ENCODE measurements at places on chromosomes 3 and 15.

- no peaks in the 10 kb centered on the region for H3K27me3 ChIP-seq
- H3K27ac ChIP-seq, result no peak overlapping the region
- no peak for DNase-seq
- H3K4me3 ChIP-seq, result no peak overlapping the region
- peaks cover 2% of the 10 kb centered on the region for H3K4me1 ChIP-seq
Observed at GRCh38 chr15:75867449-75867848, 24.2 kb downstream of the UBE2Q2 start.

DNA sequence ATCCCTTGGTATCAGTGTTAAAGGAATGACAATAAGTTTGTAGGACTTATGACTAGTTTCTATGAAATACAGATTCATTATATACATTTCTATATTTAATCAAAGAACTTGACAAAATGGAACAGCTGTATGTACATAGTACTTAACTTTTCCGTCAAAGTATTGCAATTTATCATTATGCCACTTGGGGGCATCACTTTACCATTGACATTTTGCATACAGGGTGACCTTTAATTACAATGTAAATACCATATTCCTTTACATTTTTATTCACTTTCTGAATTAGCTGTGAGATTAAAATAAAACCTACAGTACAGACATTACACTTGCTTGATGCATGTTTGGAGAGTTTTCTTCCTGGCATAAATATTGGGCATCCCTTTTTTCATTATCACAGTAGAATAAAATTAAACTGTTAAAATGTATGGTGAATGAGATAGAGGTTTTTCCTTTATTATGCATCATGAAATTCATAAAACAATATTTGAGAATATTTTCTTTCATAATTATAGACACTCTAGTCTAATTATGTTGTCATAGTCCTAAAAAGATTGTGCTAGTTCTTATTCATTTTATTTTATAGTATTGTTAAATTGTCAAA lies 6.9 kb downstream of the NEK11 start:
- H3K4me1 ChIP-seq, result peaks cover 4% of the 10 kb centered on the region
- no peaks in the 10 kb centered on the region for H3K27me3 ChIP-seq
- peaks cover 9% of the 10 kb centered on the region for H3K36me3 ChIP-seq
- H3K4me3 ChIP-seq, result no peak overlapping the region

GRCh38 chr3:4994823-4995499 lies 15.7 kb downstream of the BHLHE40 start:
- no peak overlapping the region for H3K4me3 ChIP-seq
- peak overlapping the region; percentile 98 for H3K27ac ChIP-seq
- H3K4me1 ChIP-seq, result peaks cover 41% of the 10 kb centered on the region
- DNase-seq, result peak; percentile 94
- no peaks in the 10 kb centered on the region for H3K27me3 ChIP-seq

- peaks cover 29% of the 10 kb centered on the region for H3K4me1 ChIP-seq
- H3K27me3 ChIP-seq, result no peaks in the 10 kb centered on the region
- H3K4me3 ChIP-seq, result no peak overlapping the region
- no peaks in the 10 kb centered on the region for H3K36me3 ChIP-seq
- DNase-seq, result peak; percentile 15
Observed at GRCh38 chr15:81301385-81301784, 22.6 kb downstream of the STARD5 start.

DNA sequence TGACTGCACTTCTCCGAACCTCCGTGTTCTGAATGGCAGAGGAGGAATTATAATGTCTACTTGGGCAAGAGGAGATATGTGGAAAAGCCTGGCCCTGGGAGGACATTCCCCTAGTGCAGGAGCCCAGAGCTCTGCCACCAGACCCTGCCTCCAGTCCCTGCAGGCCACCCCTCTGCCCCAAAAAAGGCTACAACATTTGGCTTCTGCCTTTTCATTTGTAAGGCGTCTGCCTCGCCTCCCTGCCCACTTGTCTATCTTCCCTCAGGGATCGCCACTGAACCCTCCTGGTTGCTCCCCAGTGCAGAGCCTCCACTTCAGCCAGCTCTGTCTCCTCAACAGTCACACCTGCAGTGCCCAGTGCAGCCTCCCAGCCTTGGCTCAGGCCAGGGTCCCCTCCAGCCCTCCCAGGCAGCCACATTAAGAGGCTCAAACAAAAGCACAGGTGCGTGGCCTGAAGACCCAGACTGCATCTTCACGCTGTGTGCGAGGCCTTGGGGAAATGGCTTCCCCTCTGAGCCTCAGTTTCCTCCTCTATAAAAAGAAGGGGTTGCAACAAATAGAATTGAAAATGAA lies 125.9 kb upstream of the SMAD3 start:
- no peaks in the 10 kb centered on the region for H3K27me3 ChIP-seq
- H3K4me1 ChIP-seq, result no peaks in the 10 kb centered on the region
- peak; percentile 41 for DNase-seq
- H3K27ac ChIP-seq, result no peak overlapping the region
- no peaks in the 10 kb centered on the region for H3K36me3 ChIP-seq

GRCh38 chr3:89266074-89266473 lies 158.7 kb downstream of the EPHA3 start:
- no peaks in the 10 kb centered on the region for H3K4me1 ChIP-seq
- peaks cover 3% of the 10 kb centered on the region for H3K27me3 ChIP-seq
- H3K27ac ChIP-seq, result no peak overlapping the region
- DNase-seq, result no peak

GRCh38 chr3:172653004-172653572 lies 57.8 kb downstream of the NCEH1 start:
- no peak for DNase-seq
- H3K4me3 ChIP-seq, result no peak overlapping the region
- H3K27ac ChIP-seq, result no peak overlapping the region
- no peaks in the 10 kb centered on the region for H3K27me3 ChIP-seq

DNA sequence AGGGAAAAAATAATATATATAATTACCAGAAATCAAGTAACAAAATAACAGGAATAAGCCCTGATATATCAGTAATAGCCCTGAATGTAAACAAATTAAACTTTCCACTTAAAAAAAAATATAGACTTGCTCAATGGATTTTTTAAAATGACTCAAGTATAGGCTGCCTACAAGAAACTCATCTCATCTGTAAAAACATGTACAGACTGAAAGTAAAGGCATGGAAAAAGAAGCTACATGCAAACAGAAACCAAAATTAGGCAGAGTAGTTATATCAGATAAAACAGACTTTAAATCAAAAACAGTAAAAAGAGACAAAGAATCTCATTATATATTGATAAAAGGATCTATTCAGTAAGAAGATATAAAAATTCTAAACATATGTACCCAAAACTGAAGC lies 82.4 kb upstream of the STT3B start:
- H3K4me1 ChIP-seq, result no peaks in the 10 kb centered on the region
- no peaks in the 10 kb centered on the region for H3K36me3 ChIP-seq
- no peak overlapping the region for H3K27ac ChIP-seq
- H3K27me3 ChIP-seq, result no peaks in the 10 kb centered on the region
- no peak for DNase-seq

- no peak for DNase-seq
- H3K4me3 ChIP-seq, result no peak overlapping the region
- H3K36me3 ChIP-seq, result no peaks in the 10 kb centered on the region
- H3K27ac ChIP-seq, result no peak overlapping the region
Observed at GRCh38 chr15:60675763-60676162, 196.8 kb upstream of the ICE2 start.

DNA sequence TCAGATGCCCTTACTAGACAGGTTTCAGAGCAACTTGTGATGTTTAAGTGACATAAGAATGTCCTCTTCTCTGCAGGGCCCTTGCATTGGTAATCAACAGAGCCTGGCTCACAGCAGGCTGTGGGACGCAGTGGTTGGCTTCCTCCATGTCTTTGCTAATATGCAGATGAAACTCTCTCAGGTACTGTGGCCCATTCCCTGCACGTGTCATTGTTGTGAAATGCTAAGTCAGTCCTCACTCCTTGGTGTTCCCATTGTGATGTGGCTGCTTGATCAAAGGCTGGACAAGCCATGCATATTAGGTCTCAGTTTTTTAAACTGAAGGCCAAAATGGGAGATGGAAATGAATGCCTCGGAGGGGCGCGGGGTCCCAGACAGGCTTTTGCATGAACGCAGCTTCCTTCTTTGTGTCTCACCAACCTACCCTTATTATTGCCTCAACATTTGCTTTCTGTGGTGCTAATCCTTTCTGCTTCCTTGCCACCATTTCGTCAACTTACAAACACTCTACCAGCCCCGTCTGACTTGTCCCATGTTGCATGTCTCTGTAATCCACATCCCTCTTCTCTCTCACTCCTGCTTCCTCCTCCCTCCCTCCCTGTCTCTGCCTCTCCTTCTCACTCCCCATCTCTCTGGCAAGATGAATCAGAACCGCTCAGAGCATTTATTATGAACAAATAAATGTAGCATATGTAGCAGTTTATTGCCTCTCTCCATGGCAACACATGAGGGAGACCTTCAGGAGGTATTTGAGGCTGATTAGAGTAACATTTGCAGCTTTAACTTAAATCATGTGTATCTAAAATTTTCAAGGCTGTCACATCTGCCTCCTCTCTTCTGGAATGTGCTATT lies 133.2 kb upstream of the CHRM5 start:
- peaks cover 4% of the 10 kb centered on the region for H3K4me1 ChIP-seq
- no peaks in the 10 kb centered on the region for H3K36me3 ChIP-seq
- H3K27ac ChIP-seq, result no peak overlapping the region
- no peak for DNase-seq
- no peaks in the 10 kb centered on the region for H3K27me3 ChIP-seq

GRCh38 chr3:149555927-149556326 lies 81.4 kb downstream of the TM4SF4 start:
- no peak for DNase-seq
- H3K36me3 ChIP-seq, result peaks cover 10% of the 10 kb centered on the region
- no peak overlapping the region for H3K4me3 ChIP-seq
- peaks cover 18% of the 10 kb centered on the region for H3K4me1 ChIP-seq
- no peaks in the 10 kb centered on the region for H3K27me3 ChIP-seq

DNA sequence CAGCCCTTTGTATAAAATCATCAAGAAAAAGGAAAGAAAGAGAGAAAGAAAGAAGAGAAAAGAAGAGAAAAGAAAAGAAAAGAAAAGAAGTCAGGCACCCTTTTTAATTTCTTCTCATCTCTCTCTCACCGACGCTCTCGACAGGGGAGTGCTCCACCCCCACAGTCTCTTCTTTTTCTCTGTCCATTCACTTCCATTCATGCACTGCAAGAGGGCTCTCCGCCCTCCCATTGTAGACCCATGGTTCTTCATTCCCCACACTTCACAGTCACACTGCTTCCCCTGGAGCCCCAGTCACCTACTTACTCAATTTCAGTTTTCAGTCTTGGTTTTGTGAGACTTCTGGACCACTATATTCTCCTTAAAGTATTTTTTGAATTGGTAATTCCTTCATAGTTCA lies 254.7 kb downstream of the SOX2 start:
- no peaks in the 10 kb centered on the region for H3K4me1 ChIP-seq
- no peak overlapping the region for H3K27ac ChIP-seq
- no peaks in the 10 kb centered on the region for H3K36me3 ChIP-seq
- DNase-seq, result no peak
- no peaks in the 10 kb centered on the region for H3K27me3 ChIP-seq

- H3K4me1 ChIP-seq, result peaks cover 2% of the 10 kb centered on the region
- H3K36me3 ChIP-seq, result no peaks in the 10 kb centered on the region
- no peak overlapping the region for H3K4me3 ChIP-seq
- no peak for DNase-seq
- H3K27me3 ChIP-seq, result no peaks in the 10 kb centered on the region
Observed at GRCh38 chr3:188940573-188940932, 231.2 kb upstream of the TPRG1 start.

GRCh38 chr3:134796281-134797056 lies 1.4 kb downstream of the EPHB1 start:
- no peak for DNase-seq
- no peak overlapping the region for H3K27ac ChIP-seq
- H3K4me1 ChIP-seq, result no peaks in the 10 kb centered on the region
- no peak overlapping the region for H3K4me3 ChIP-seq
- H3K27me3 ChIP-seq, result peaks cover 54% of the 10 kb centered on the region

DNA sequence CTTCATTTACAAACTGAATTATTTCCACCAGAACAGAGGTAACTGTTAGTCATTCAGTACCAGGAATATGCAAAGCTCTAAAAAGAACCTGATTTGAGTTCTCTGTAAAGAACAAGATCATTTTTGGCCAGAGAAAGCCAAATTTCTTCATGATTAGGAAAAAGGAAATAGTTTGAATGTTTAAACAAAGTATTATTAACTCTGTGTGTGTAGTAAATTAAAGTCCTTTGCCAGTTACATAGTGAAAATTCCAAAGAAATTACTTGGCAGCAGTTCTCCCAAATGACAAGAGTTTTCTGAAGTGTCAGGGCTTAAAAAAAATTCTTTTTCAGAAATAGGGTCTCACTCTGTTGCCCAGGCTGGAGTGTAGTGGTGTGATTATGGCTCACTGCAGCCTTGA lies 24.5 kb downstream of the QTRT2 start:
- no peak overlapping the region for H3K27ac ChIP-seq
- H3K36me3 ChIP-seq, result peaks cover 86% of the 10 kb centered on the region
- H3K4me3 ChIP-seq, result no peak overlapping the region
- H3K4me1 ChIP-seq, result no peaks in the 10 kb centered on the region
- H3K27me3 ChIP-seq, result no peaks in the 10 kb centered on the region

- no peak overlapping the region for H3K27ac ChIP-seq
- H3K36me3 ChIP-seq, result no peaks in the 10 kb centered on the region
- no peaks in the 10 kb centered on the region for H3K27me3 ChIP-seq
- H3K4me3 ChIP-seq, result no peak overlapping the region
- peaks cover 11% of the 10 kb centered on the region for H3K4me1 ChIP-seq
- DNase-seq, result peak; percentile 73
Observed at GRCh38 chr15:75727031-75727531, 14.4 kb upstream of the CSPG4 start.

DNA sequence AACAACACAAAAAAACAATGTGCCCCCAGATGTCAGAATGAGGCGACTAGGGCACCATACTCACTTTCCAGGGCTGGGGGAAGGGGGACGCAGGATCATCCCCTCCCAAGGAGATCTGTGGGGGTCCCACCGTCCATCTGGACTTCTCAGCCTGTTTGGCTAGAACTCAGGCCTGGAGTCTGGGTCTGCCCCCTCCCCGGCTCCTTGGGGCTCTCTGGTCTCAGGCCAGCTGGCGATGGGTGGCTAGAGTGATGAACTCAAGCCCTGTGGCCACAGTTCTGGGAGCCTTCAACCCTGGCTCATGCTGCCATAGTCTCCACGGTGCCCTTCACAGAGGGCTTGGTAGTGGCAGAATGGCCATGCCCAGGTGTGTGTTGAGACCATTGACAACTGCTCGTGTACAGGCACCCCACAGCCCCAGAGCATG lies 13.6 kb downstream of the ZBTB47 start:
- no peaks in the 10 kb centered on the region for H3K4me1 ChIP-seq
- H3K4me3 ChIP-seq, result no peak overlapping the region
- no peak overlapping the region for H3K27ac ChIP-seq

DNA sequence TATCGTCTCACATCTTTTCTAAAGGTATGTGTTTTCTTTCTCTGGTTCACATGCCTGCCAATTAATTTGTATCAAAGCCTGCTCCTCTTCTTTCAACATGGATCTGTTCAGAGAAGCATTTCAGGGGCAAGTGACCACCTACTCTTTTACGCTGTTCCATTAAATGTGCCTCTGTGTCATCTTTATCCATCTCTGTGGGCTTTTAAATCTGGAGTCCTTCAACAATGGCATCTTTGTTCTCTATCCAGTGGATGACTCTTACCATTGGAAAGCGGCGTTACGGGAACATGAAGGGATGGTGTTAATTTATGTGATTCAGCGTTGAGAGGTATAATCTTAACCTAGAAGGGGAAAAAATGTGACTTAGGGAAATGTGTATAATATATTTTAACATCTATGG lies 92.7 kb upstream of the CFAP20DC start:
- no peak for DNase-seq
- H3K36me3 ChIP-seq, result no peaks in the 10 kb centered on the region
- H3K4me1 ChIP-seq, result no peaks in the 10 kb centered on the region
- H3K4me3 ChIP-seq, result no peak overlapping the region
- H3K27ac ChIP-seq, result no peak overlapping the region

Data from RWPE2 (cell line).